ENCODE measurements at places on chromosomes 16 and 17. TPM values are rescaled to one million over a fixed set of nuclear protein-coding genes. Genes with fewer than 3 reads are reported as not detected.

KCNJ12 gene
- 3.6 TPM for total RNA-seq

GRCh38 chr16:28289048-28289447 is 3.3 kb upstream of the SBK1 start:
- no peak overlapping the region for H3K27ac ChIP-seq
- H3K4me3 ChIP-seq = no peak overlapping the region
- H3K27me3 ChIP-seq = no peaks in the 10 kb centered on the region

DNA sequence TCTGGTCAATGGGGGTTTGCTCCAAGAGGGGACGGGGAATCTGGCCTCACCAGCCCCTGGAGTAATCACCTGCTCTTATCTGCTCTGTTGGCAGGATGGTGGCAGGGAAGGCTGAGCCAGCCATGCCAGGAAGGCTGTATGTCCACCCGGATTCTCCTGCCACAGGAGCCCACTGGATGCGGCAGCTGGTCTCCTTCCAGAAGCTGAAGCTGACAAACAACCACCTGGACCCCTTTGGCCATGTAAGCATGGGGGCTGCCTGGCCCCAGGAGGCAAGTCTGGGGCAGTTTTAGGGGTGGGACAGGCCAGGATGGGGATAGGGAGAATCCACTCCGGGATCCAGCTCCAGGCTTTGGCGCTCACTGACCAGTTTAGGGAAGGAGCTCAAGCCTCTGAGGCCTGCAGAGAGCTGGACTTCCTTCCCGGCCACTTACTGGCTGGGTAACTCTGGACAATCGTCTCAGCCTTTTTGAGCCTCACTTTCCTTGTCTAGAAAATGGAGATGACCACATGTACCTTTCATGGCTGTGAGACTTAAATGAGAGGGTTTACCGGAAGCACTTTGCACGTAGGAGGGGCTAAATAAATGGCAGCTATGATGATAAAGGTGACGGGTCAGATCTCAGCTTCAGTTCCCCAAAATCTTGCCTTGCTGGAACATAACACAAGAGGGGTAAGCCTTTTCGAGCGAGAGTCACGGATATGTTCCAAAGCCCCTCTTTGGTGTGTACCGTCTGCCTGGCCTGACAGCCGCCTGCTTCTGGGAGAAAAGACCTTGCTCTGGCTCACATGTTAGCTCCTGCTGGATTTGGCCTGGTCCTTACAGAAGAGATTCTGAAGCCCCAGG is 15.4 kb downstream of the TBX4 start:
- no peak overlapping the region for H3K27ac ChIP-seq
- peaks cover 3% of the 10 kb centered on the region for H3K4me1 ChIP-seq
- no peak overlapping the region for H3K4me3 ChIP-seq
- DNase-seq = no peak
- H3K36me3 ChIP-seq = no peaks in the 10 kb centered on the region

- DNase-seq = no peak
- peak overlapping the region; percentile 82 for H3K27ac ChIP-seq
- H3K4me3 ChIP-seq = peak overlapping the region; percentile 74
- no peaks in the 10 kb centered on the region for H3K36me3 ChIP-seq
- H3K4me1 ChIP-seq = peaks cover 24% of the 10 kb centered on the region
- H3K27me3 ChIP-seq = no peaks in the 10 kb centered on the region
Observed at GRCh38 chr17:41785859-41786226, 668 bp downstream of the JUP start.

GRCh38 chr17:48568499-48569239 is 9.5 kb downstream of the HOXB4 start:
- peak overlapping the region; percentile 99 for H3K27ac ChIP-seq
- H3K36me3 ChIP-seq = peaks cover 30% of the 10 kb centered on the region
- peak overlapping the region; percentile 46 for H3K4me3 ChIP-seq
- peaks cover 83% of the 10 kb centered on the region for H3K4me1 ChIP-seq
- DNase-seq = no peak

GRCh38 chr16:14109077-14109775 is 38.1 kb downstream of the MRTFB start:
- H3K27me3 ChIP-seq = no peaks in the 10 kb centered on the region
- no peak overlapping the region for H3K4me3 ChIP-seq
- H3K4me1 ChIP-seq = no peaks in the 10 kb centered on the region
- DNase-seq = no peak

GRCh38 chr17:40554646-40555295 is 10.5 kb downstream of the CCR7 start:
- peaks cover 71% of the 10 kb centered on the region for H3K4me1 ChIP-seq
- DNase-seq = peak; percentile 0
- H3K4me3 ChIP-seq = no peak overlapping the region
- H3K36me3 ChIP-seq = no peaks in the 10 kb centered on the region
- H3K27ac ChIP-seq = peak overlapping the region; percentile 79
- H3K27me3 ChIP-seq = no peaks in the 10 kb centered on the region

DNA sequence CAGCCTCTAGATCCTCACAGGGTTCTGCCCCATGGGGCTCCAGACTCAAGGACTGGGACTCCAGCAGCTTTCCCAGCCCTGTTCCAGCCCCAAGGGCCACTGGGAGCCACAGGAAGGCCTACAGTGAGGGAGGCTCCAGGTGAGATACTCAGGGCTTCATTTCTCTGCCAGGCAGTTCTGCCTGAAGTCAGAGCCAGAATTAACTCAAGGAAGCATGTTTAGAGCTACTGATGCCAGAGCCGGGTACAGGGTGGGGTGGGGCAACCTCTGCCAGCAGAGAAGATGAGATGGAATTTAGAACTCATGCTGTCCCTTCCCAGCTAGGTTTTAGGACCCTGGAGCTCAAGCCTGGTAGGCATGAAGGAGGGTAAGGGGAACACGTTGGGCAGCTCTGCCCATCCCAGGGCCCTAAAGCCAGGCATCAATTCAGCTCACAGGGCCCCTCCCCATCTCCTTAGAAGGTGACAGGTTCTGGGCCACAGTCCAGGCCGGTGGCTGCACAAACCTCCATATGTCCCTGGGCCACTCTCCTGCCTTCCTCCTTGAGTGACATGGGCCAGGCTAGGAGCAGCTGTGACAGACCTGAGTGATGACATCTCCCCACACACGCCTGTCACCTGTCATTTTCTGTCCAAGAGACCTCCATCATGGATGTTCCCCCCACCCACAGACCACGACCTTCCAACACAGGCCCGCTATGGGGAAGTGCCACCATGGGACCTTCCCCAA is 24.5 kb upstream of the SPPL2C start:
- peaks cover 18% of the 10 kb centered on the region for H3K4me1 ChIP-seq
- DNase-seq = no peak
- H3K36me3 ChIP-seq = peaks cover 6% of the 10 kb centered on the region

GRCh38 chr16:68190736-68191510 is 45.0 kb downstream of the ESRP2 start:
- peaks cover 28% of the 10 kb centered on the region for H3K36me3 ChIP-seq
- H3K4me1 ChIP-seq = no peaks in the 10 kb centered on the region
- no peaks in the 10 kb centered on the region for H3K27me3 ChIP-seq
- DNase-seq = no peak
- H3K27ac ChIP-seq = no peak overlapping the region

DNA sequence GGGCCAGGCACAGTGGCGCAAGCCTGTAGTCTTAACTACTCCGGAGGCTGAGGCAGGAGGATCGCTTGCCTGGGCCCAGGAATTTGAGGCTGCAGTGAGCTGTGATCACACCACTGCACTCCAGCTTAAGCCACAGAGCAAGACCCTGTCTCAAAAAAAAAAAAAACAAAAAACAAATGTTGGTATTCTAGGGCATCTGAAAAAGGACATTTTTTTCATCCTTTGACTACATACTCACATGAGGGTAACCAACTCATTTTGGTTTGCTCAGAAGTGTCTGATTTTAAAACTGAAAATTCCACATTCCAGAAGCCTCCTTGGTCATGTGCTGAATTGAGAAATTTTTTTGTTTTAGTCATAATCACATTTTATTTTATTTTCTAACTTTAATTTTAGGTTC is 12.7 kb upstream of the C16orf82 start:
- no peaks in the 10 kb centered on the region for H3K36me3 ChIP-seq
- no peak for DNase-seq
- H3K4me3 ChIP-seq = no peak overlapping the region
- no peaks in the 10 kb centered on the region for H3K27me3 ChIP-seq
- no peak overlapping the region for H3K27ac ChIP-seq

DNA sequence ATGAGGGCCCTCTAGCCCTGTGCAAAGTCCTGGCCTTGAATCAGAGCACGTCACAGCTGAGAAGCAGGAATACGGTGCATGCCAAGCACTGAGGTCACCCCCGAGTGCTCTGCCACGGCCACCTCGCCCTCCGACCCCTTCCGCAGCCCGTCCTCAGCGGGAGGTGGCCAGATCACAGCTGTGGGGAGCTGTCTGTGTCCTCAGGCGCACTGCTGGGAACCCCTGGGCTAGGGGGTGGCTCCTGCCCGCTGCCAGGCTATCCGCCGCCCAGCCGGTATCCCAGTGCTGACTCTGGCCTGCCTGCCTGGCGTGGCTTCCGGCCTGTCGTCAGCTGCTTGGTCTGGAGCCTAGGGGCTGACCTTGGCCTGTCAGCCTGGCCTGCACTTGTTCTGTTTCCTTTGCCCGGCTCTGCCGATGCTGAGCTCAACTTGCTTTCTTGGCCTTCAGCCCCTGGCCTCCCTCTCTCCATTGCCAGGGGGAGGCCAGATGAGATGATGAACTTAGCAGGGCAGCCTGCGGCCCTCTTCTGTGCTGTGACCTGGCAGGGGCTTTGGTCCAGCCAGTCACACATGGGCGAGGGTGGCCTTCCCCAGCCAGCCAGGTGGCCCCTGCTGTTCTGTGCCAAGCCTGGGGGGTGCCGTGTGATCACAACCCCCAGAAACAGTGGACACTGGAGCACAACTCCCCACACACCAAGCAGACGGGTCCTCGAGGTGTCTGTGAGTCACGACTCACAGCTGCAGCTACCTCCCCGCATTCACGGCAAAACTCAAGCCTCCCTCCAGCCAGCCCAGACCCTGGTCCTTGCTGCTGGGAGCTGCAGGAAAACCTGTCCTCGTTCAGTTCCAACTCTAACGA is 77.3 kb downstream of the ZDHHC7 start:
- H3K4me3 ChIP-seq = no peak overlapping the region
- no peaks in the 10 kb centered on the region for H3K36me3 ChIP-seq
- no peak for DNase-seq
- no peaks in the 10 kb centered on the region for H3K27me3 ChIP-seq
- no peak overlapping the region for H3K27ac ChIP-seq

Measured in spinal cord (tissue), 10 donors.